ENCODE measurements at places on chromosomes 4 and X. TPM values are rescaled to one million over a fixed set of nuclear protein-coding genes. Genes with fewer than 3 reads are reported as not detected.

DNA sequence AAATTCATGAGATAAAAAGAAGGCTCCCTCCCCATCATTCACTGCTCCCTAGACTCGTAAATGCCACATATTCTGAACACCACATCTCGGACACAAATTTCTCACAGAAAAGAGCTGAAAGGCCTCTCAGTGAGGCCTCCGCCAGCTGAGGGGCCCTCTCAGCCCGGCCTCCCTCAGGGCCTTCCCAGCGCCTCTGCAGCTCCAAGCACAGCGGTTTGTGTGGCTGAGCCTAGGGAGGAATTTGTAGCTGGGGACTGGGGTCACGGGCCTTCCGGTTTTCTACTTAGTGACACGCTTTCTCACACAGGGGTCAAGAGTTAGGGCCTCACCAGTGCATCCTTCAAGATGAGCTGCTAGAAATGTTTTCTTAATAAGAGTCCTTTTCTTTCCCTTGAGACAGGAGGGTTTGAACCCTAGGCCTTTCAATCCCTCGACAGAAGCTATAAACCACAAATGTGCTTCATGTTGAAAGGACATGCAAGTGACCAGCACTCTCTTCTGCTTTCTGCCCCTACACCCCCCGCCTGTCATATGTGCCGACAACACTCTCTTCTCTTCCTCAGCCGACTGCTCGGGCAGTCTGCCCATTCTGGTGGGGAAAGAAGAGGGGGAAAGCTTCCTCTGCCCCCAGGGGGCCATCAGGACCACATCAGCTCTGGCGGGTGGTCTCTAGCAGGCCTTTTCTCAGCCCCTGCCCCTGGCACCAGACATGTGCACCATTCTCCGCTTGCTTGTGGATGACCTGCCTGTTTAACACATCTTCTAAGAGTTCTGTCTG, 104.9 kb downstream of the CHIC2 start:
- H3K4me3 ChIP-seq = no peak overlapping the region
- H3K27ac ChIP-seq = no peak overlapping the region
- no peaks in the 10 kb centered on the region for H3K27me3 ChIP-seq
- no peaks in the 10 kb centered on the region for H3K4me1 ChIP-seq
- DNase-seq = no peak
- H3K36me3 ChIP-seq = no peaks in the 10 kb centered on the region

- H3K4me3 ChIP-seq = no peak overlapping the region
- DNase-seq = no peak
- H3K36me3 ChIP-seq = no peaks in the 10 kb centered on the region
- H3K27ac ChIP-seq = no peak overlapping the region
These were observed 43.2 kb upstream of the BMPR1B start for GRCh38 chr4:94714365-94715160.

GRCh38 chrX:119885554-119886428, 9.9 kb upstream of the AKAP14 start:
- H3K4me1 ChIP-seq = peaks cover 7% of the 10 kb centered on the region
- peak overlapping the region; percentile 52 for H3K27ac ChIP-seq
- peak overlapping the region; percentile 57 for H3K4me3 ChIP-seq
- DNase-seq = no peak
- H3K36me3 ChIP-seq = no peaks in the 10 kb centered on the region
- no peaks in the 10 kb centered on the region for H3K27me3 ChIP-seq

GRCh38 chr4:85028910-85029309, 62.4 kb upstream of the WDFY3 start:
- DNase-seq = no peak
- no peak overlapping the region for H3K27ac ChIP-seq
- H3K27me3 ChIP-seq = no peaks in the 10 kb centered on the region
- H3K4me3 ChIP-seq = no peak overlapping the region
- H3K36me3 ChIP-seq = no peaks in the 10 kb centered on the region

GRCh38 chrX:147875866-147876596, 35.7 kb upstream of the FMR1 start:
- H3K27me3 ChIP-seq = peaks cover 7% of the 10 kb centered on the region
- DNase-seq = no peak
- H3K27ac ChIP-seq = no peak overlapping the region
- no peaks in the 10 kb centered on the region for H3K4me1 ChIP-seq
- H3K4me3 ChIP-seq = no peak overlapping the region

- no peak overlapping the region for H3K27ac ChIP-seq
- peaks cover 2% of the 10 kb centered on the region for H3K4me1 ChIP-seq
- H3K36me3 ChIP-seq = no peaks in the 10 kb centered on the region
- peaks cover 7% of the 10 kb centered on the region for H3K27me3 ChIP-seq
- no peak overlapping the region for H3K4me3 ChIP-seq
These were observed 74.4 kb downstream of the RTL5 start for GRCh38 chrX:72057331-72057730.

DNA sequence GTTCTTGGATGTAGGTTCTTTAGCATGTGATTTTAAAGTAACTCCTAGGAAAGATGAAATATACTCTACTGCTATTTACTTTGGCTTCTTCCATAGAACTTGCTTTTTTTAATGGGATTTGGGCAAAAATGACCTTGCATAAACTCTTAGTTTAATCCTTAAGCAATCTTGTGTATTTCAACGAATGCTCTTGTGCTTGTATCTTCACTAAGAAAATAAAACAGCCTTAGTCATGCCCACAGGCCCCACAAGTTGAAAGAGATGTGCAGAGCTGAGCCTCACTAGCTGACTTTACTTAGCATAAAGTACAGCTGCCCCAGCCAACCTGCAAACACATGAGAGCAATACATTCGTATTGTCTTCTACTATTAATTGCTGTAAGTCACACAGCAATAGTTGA, 1609.2 kb downstream of the STIM2 start:
- H3K36me3 ChIP-seq = no peaks in the 10 kb centered on the region
- DNase-seq = no peak
- H3K4me1 ChIP-seq = no peaks in the 10 kb centered on the region
- no peaks in the 10 kb centered on the region for H3K27me3 ChIP-seq
- H3K27ac ChIP-seq = no peak overlapping the region

GRCh38 chr4:3286335-3287175, 6.3 kb upstream of the RGS12 start:
- no peak overlapping the region for H3K4me3 ChIP-seq
- peaks cover 13% of the 10 kb centered on the region for H3K27me3 ChIP-seq
- no peak for DNase-seq
- no peaks in the 10 kb centered on the region for H3K36me3 ChIP-seq

The FGFBP2 gene
- 13.3 TPM for total RNA-seq

The NAA10 gene
- total RNA-seq = 80.8 TPM

The PFKFB1 gene
- 1.1 TPM for total RNA-seq

The PLK4 gene
- 2.2 TPM for total RNA-seq

The SMARCA1 gene
- 1.3 TPM for total RNA-seq

The SCRG1 gene
- total RNA-seq = not detected

The NDST4 gene
- total RNA-seq = not detected

The TMSB15B gene
- 6.1 TPM for total RNA-seq

The VCX2 gene
- not detected for total RNA-seq

The SOX3 gene
- total RNA-seq = not detected

The ESX1 gene
- not detected for total RNA-seq

All from naive thymus-derived CD8-positive, alpha-beta T cell (primary cell).